ENCODE measurements at places on chromosomes 12 and 14.
A peak's percentile ranks its signal among the peaks of the same experiment; 100 is the strongest.

- DNase-seq, result no peak
Observed at GRCh38 chr12:3032770-3033538, 44.2 kb upstream of the TSPAN9 start.

GRCh38 chr12:30548203-30548602 lies 147.5 kb downstream of the IPO8 start:
- DNase-seq, result no peak

- no peak for DNase-seq
Observed at GRCh38 chr12:1347294-1347693, 247.1 kb downstream of the FBXL14 start.

DNA sequence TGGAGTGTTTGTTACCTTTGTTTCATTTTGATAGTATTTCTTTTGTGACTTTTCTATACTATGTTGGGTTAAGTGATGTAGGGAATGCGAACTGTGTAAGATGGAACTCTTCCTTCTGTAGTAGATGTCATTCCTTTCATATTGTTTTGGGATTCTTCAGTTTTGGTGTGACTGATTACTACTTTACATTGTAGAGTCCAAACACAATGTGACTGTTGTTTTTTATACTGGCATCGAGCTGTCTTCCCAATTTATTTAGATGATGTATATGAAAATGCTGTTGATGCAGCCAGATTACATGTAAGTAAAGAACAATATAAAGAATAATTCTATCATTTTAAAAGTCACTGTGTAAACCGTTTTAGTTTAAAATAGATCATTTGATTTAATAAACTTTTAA lies 34.7 kb downstream of the WASHC4 start:
- no peak for DNase-seq

GRCh38 chr12:52182384-52182783 lies 9.4 kb downstream of the KRT80 start:
- DNase-seq, result no peak

- no peak for DNase-seq
Observed at GRCh38 chr12:66065641-66066136, 64.9 kb downstream of the LLPH start.

DNA sequence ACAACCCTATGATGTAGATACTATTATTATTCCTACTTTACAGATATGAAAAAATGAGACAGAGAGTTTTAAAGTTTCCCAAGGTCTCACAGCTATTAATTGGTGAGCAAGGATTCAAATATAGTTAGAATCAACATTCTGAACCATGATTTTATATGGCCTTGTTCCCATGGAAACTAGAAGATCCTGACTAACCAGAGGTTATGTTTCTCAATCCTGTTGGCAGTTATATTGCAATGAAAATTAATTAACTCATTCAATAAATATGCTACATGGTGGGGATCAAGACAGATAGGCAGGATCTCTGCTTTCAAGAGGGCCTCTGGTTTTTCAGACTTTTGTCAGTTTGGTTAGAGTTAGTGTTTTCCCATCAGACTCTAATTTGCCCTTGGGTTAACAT lies 9.3 kb upstream of the FUT8 start:
- no peak for DNase-seq

DNA sequence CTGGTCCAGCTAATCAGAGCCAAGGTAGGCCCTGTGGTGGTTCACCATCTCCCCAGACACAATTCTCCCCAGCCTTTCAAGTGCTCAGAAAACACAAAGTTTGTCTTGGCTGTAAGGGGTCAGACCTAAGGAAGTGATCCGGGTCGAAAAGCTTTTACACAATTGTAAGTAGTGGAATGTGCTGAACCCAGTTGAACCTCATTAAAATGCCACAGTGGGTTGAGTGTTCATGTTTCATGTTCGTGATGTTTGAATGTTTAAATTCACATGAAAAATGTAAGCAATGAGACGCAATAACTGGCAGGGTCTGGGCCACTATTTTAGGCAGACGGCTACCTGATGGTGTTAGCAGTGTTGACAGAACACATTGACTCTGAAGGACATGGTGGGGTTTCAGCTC lies 60.9 kb upstream of the JDP2 start:
- no peak for DNase-seq

GRCh38 chr12:70264067-70264867 lies 21.0 kb downstream of the CNOT2 start:
- no peak for DNase-seq

- DNase-seq, result no peak
Observed at GRCh38 chr14:92706386-92706785, 42.0 kb downstream of the LGMN start.

- no peak for DNase-seq
Observed at GRCh38 chr12:52346593-52346992, 20.7 kb downstream of the KRT85 start.

GRCh38 chr14:77549451-77549850 lies 50.8 kb upstream of the ISM2 start:
- DNase-seq, result no peak

DNA sequence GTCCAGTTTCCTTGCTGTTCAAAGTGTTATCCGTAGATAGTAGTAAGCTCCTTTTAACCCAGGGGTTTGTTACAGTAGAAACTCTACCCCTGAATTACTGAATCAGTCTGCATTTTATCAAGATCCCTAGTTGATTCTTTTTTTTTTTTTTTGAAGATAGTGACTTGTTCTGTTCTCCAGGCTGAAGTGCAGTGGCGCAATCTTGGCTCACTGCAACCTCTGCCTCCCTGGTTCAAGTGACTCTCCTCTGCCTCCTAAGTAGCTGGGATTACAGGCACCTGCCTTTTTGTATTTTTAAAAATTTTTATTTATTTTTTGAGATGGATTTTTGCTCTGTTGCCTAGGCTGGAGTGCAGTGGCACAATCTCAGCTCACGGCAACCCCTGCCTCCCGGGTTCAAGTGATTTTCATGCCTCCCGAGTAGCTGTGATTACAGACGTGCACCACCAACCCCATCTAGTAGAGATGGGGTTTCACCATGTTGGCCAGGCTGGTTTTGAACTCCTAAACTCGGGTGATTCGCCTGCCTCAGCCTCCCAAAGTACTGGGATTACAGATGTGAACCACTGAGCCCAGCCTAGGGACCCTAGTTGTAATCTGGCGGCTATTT lies 10.5 kb downstream of the LARP4 start:
- no peak for DNase-seq

- DNase-seq, result no peak
Observed at GRCh38 chr14:24948261-24948847, 101.6 kb downstream of the STXBP6 start.

DNA sequence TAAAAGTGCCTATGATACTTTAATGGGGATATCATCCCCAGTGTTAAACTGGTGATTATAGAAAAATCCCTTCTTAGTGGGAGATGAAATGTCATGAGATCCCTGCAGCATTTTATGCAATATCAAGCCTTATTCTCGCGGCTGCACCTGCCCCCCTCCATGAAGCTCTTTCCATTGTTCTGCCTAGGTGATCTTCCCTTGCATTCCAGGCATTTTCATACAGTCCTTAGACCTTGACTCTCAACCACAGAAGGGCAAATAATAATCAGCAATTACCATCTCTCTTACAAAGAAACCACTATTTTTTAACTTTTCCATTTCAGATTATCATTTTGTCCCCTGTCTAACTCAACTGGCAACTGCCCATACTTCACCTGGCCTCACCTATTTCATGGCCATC lies 352.3 kb downstream of the NELL2 start:
- DNase-seq, result no peak

DNA sequence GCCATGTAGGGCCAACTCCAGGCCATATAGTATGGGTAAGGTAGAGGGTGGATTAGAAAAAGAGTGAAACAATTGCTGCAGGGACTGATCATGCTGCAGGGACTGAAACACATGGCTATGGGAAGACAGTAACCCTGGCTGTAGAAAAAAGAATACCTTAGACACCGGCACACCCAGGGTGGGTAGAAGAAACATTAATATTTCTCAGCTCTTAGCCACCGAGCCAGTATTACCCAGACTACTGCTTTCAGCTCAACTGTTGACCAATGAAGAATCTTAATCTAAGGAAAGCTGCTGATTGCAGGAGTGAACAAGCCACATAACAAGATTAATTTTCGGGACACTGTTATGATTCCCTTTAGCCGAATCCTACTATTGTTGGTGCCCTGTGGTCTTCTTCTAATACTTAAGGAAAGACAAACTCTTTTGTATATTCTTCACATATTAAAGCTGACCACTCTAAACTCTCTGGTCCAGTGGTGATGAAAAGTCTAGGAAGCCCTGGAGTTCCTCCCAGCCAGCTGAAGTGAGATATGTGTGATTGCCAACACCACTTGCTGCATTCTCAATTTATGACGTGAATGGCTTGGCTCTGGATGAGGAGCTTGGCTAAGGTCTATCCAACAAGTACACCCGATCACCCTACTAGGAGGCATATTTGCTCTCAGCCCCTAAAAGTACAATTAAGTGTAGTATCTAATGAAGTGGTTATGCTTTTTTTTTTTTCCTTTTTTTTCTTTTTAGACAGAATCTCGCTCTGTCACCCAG lies 69.2 kb downstream of the NOVA1 start:
- no peak for DNase-seq

DNA sequence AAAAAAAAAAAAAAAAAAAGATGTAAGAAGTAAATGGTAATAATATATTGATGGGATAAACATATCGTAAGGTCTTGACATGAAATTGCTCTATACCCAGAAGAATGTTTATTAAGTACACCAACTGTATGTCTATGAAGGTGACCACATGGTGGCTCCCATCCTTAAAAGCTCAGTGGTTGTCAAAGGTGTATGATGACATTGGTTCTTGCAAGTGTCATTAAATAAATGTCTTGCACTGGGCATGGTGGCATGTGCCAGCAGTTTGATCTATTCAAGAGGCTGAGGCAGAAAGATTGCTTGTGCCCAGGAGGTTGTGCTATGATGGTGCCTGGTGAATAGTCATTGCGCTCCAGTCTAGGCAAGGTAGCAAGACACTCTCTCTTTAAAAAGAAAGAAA lies 10.4 kb downstream of the CCT2 start:
- DNase-seq, result no peak

DNA sequence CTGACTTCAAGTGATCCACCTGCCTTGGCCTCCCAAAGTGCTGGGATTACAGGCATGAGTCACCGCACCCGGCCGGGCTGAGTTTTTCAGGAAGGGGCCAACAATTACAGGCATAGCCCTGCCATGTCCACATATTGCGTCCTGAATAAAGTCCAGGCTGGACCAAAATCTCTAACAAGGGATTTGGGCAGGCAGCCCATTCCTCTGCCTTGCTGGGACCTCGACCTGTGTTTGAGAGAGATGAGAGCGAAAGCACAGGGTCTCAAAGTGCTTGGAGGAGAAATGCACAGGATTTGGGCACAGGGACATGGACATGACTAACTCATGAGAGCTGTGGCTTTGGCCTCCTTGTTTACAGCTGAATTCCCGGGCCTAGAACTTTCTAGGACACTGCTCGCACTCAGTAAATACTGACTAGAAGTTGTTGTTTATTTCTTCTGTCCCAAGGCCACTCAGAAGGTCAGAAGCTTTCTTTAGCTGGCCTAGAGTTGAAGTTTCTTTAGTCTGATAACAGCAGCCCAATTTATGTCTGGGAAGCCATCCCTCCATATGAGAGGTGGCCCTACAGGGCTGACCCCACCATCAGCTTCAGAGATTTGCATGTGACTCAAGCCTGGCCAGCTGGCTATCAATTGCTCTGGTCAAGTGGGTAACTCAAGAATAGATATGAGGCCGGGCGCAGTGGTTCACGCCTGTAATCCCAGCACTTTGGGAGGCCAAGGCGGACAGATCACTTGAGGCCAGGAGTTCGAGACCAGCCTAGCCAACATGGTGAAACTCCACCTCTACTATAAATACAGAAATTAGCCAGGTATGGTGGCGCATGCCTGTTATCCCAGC lies 11.7 kb downstream of the CAMKK2 start:
- DNase-seq, result no peak

- DNase-seq, result no peak
Observed at GRCh38 chr12:49552014-49552413, 13.2 kb downstream of the KCNH3 start.

DNA sequence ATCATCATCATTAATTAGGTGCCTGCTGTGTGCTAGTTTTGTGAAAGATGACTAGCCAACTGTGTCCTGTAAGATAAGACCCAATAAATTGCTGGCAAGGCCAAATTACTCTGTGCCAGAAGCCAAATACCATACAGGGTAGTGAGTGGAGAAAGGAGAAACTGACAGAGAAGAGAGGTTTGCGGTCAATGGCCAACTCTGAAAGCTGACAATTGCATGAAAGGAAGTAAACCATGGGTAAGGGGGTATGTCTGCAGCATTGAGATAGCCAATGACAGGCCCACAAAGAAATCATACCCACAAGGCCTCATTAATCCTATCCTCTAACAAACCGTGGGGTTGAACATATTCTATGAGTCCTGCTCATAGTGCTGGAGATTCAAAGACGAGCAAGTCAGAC lies 236.6 kb upstream of the CCDC196 start:
- DNase-seq, result no peak

DNA sequence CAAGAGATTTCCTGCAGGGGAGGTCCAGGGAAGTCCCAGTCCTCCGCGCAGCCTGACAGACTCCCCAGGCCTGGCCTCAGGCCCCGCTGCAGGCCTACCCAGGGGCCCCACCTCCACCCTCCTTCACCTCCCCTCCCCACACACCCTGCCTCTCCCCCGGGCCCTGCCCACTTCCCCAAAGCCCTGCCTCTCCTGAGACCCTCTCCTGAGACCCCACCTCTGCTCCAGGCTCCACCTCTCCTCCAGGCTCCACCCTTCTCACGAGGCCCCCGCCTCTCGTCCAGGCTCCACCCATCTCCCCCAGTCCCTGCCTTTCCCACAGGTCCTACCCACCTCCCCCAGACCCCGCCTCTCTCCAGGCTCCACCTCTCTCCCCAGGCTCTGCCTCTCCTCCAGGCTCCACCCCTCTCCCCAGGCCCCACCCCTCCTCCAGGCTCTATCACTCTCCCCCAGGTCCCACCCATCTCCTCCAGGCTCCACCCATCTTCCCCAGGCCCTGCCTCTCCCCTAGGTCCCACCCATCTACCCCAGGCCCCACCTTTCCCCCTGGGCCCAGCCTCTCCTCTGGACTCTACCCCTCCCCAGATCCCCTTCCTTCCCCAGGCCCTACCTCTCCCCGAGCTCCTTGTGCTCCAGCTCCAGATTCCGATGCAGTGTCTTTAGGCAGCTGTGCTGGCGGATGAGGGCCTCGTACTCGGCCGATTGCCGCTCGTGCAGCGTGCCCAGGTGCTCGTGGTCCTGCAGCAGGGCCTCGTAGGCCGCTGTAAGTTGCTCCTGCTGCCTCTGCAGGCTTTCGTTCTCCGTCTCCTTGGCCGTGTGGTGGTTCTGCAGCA lies 58.8 kb upstream of the GPR68 start:
- peak; percentile 70 for DNase-seq

- no peak for DNase-seq
Observed at GRCh38 chr12:84091651-84092050, 820.9 kb downstream of the SLC6A15 start.

DNA sequence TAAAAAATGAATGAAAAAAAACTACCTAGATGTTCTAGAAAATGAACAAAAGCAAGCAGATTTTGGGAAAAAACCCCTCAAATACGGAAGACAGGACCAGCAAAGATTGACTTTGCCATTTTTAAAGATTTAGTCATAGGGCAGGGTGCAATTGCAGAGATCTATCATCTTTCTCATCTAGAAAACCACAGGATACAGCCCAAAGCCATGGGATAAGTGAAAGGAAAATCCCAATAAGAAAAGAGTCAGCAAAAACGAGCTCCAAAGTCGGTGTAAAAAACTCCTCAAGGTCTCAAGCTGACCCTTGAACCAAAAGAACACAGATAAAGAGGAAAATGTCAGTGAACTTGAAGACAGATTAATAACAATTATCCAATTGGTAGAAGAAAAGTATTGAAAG lies 28.0 kb downstream of the CEP290 start:
- DNase-seq, result no peak

All from CD4-positive, alpha-beta T cell treated with Interleukin-12 subunit alpha and Interleukin-12 subunit beta, for 1 hour (primary cell).